Activated effector memory CD4-positive, alpha-beta T cell treated with anti-CD3 and anti-CD28 coated beads, Interleukin-2, amount 50 U/mL, for 16 hours (primary cell): ENCODE measurements at places on chromosomes 4 and X.
A peak's percentile ranks its signal among the peaks of the same experiment; 100 is the strongest.

DNA sequence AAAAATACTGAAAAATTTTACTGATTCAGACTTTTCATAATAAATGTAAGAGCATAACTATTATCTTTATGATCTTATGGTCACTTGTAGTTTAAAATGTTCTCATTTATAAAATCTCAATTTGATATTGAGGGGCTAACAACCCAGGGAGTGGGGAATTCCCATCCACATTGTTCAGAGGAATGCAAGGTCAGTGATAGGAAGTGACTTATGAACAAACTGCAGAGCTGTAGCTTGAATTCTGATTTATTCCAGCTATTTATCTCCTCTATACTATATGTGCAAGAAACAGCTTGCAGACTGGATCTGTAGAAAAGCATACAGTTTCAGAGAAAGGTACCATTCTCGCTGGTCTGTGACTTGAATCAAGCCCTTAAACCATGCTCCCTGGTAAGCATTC lies 61.6 kb downstream of the SEC24D start:
- no peak for DNase-seq

GRCh38 chrX:10243106-10243505 lies 86.3 kb downstream of the CLCN4 start:
- no peak for DNase-seq

GRCh38 chr4:99918656-99919055 lies 24.4 kb upstream of the LAMTOR3 start:
- no peak for DNase-seq

- DNase-seq = no peak
These were observed 97.6 kb downstream of the MGST2 start for GRCh38 chr4:139763205-139763604.

DNA sequence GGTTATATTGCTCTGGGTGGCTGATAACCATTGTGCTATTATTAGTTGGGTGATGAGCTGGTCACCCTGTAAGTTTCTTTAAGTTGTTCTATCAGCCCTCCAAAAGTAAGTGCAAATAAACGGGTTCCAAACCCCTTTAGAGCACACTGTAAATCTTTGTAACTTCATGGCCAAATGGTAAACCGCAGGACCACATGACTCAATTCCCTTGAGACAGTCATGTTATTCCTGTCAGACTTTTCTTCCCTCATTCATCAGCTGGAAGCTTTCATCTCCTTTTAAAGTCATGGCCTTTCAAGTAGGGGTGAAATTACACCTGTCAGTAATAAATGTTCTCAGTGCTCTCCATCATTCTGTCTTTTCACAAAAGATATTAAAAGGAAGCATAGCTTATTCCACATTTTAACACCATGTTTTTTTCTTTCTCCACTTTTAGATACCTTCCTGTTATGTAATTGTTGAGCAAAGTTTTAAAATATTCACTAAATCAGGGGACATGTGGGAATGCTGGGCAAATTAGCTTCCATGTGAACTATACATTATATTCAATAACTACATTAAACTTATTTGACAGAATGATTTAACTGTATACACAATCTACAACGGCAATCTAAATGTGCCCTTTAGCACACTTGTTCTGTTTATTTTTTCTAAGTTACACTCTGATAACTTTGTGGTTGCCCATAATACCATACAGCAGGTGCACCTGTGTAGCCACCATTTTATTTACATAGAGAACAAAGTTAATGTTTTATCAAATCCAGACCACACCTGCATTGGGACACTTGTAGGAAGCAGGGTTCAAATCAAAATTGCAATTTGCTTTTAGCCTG lies 275.5 kb downstream of the CFAP299 start:
- no peak for DNase-seq

DNA sequence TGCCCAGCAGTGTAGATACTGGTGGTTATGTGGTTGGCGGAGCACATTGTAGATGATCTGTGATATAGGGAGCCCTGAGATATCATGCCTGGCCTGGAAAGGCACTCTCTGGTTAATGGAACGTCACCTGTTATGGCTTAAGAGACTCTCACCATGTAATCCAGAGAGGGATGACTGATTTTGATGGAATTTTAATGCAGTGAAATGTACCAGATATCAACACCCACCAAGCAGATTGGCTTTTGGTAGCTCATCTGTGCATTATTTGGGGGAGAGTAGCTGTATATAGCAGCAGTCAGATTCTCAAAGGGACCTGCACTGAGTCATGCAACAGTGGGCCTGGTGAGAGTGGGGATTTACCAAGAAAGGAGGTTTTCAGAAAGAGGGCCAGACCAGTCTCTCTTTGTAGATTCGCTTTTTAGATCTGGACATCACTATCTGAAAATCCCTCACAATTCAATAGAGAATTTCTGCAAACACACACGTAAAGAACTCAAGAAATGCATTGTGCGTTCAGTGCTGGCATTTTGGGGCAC lies 17.3 kb downstream of the TSC22D3 start:
- DNase-seq = no peak

DNA sequence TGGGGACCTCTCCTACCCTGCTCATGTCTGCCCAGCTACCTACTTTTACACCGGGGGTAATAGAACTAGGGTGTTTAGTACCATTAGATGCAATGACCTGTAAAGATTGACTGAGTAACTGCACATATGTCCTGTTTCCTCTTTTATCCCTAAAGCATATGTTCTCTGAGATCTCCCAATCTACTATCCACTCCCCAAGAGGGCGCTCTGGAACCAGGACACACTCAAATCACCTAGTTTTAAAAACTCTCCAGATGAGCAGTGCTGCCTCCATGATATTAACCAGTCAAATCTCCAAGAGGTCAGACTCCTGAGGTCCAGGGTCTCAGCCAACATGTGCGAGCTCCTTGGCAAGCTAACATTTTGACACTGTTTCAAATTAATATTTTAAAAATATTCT lies 87.0 kb upstream of the TSPAN5 start:
- DNase-seq = no peak

GRCh38 chr4:142900622-142901021 lies 54.5 kb upstream of the INPP4B start:
- DNase-seq = no peak

GRCh38 chrX:136627409-136627808 lies 20.5 kb upstream of the CD40LG start:
- no peak for DNase-seq

- DNase-seq = no peak
These were observed 172.9 kb upstream of the GYPA start for GRCh38 chr4:144313370-144313769.

- no peak for DNase-seq
These were observed 82.7 kb downstream of the MBNL3 start for GRCh38 chrX:132406106-132406505.

DNA sequence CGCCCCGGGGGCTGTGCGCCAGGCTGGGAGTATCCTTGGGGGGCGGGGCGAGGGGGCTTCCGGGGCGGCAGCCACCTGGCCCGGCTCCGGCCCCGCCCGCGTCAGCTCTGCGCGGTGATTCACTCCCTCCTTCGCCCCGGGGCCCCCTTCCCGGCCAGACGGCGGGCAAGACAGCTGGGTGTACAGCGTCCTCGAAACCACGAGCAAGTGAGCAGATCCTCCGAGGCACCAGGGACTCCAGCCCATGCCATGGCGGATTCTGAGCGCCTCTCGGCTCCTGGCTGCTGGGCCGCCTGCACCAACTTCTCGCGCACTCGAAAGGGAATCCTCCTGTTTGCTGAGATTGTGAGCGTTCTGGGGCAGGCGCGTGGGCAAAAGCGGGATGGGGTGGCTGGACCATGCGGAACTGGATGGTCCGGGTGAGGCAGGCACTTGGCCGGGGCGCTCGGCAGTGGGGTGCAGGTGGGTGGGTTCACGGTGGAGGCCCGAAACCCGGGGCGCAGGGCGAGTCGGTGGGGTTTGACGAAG lies at the start of gene PLP2:
TSS of gene PLP2 (plus strand) at position 147 of the 528 bp plus-strand sequence. CDS start at position 250, 103 bp downstream.
- DNase-seq = peak; percentile 90

GRCh38 chr4:102031406-102031805 lies 240.9 kb downstream of the BANK1 start:
- DNase-seq = no peak

DNA sequence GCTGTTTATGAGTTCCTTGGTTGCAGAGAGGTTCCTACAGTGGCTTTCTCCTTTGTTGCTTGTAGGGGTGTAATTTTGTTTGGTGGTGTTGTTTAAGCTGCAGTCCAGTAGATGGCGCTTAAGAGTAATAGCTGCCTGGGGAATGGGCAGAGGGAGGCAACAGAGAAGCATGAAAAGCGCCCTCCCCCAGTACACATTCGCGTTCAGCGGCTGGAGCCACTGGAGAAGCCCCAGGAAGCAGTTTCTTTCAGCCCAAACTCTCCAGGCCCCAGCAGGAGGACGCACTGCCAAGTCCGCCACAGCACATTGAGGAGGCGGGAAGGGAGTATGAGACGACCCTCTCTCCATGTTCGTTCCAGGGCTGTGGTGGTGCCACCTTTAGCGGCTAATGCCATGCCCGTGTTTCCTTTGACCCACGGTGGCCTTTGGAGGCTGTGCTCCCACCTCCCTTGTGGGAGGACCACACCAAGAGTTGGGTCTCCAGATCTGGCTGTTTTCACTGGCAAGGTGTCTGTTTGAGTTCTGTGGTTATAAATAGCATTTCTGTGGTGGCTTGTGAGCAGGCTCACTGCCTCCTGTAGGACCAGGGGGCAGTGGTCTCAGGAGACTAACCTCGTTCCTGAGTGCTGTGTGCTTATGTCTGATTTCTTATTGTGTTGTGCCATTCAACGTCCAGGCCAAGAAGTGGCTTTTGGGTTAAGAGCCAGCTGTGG lies 252.3 kb downstream of the ARHGAP10 start:
- no peak for DNase-seq

DNA sequence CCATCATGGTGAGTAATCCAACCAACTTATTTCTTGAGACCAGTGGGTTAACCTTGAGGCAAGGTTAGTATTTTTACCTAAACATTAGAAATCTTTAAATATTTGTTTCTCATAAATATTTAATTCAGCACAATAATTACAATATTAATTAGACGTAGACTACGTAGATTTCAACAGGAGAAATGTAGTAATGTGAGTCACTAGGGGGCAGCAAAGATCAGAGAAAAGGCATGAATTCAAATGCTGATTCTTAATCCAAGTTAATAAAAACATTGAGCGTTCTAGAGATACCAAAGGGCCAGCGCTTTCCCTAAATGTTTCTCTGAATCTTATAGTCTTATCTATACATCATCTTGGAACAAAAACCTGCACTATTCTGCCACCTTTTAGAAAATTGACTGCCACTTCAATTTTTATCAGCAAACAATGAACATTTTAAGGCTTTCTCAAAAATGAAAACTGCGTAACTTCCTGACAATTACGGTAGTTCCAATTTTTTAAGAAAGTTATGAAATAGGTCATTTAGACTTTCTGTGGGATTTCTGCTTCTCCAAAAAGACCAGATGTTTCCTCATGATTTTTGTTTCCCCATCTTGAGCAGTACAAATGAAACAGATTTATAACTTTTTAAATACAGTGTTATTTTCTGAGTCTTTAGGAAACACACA lies 180.7 kb downstream of the GASK1B start:
- no peak for DNase-seq
